ENCODE measurements at places on chromosomes 11 and 22.

DNA sequence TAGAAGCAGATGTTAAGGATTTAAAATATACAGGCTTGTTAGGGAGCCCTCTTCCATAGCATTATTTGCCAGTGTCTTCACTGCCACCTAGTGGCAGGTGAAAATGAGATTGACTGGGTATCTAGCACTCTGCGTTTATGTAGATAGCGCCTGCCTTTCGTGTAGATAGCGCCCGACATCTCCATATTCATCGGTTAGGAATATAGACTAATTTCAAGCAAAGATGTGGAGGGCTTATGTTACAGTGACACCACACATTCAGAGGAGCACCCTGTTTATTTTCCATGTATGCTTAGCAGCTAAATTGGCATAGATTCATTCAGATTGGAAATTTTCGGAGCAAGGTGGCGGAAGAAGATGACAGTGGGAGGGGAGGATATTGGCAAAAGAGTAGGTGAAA lies 72.0 kb downstream of the SLC5A12 start:
- DNase-seq = peak; percentile 30

GRCh38 chr22:46047841-46048595 lies 71.1 kb upstream of the WNT7B start:
- DNase-seq = no peak

- DNase-seq = no peak
Measured at GRCh38 chr22:37145180-37146050, 4.3 kb downstream of the IL2RB start.

- no peak for DNase-seq
Measured at GRCh38 chr11:44808053-44808753, 81.4 kb downstream of the TSPAN18 start.

GRCh38 chr11:114059278-114059983 lies at the start of gene ZBTB16:
TSS of gene ZBTB16 (plus strand) at chr11:114059711. CDS start at chr11:114063301, 3,590 bp downstream.
- DNase-seq = no peak

DNA sequence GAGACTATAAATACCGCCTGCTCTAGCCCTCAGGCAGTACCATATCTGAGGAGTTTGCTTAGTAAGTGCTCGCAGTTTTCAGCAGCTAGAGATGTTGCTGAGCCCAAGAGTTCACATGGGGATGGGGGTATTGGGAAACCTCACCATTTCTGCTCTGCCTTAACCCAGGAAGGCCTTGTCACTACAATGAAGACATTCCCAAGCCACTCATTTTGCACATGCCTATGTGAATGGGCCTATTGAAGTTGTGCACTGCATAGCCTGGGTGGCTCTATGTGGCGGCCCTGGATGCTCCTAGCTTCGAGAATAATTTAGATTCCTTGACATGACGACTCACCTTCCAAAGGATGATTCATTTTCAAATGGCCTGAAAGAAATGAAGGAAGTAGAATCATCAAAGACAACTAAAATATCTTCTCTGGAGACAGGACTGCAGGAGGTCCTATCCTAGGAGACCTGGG lies 163.4 kb downstream of the ADAMTS15 start:
- no peak for DNase-seq

- no peak for DNase-seq
Measured at GRCh38 chr11:83601914-83602527, 315.9 kb upstream of the CCDC90B start.

DNA sequence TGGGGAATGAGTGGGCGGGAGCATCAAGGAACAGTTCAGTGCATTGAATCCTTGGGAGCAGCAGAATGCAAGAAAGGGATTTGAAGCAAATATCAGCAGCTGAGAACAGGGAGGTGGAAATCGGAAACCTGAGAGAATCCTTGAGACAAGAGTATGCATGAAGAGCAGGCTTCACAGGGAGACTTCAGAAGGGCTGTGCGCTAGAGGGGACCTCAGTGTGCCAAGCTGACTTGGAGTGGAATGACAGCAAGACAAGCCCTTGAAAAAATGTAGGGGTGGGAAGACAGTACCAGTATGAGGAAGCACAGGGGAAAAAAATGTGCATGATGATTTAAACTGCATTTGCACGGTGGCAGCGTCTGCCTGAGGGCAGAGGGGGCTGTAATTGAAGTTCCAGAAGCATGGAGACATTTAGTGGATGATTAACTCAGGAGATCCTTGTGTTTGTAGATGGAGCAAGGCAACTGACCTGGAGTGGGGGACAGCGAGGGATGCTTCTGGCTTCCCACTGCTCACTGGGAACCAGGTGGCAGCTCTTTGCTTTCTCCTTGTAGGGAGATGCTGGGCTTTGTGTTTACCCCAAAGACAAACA lies 204.9 kb upstream of the PLET1 start:
- DNase-seq = no peak

DNA sequence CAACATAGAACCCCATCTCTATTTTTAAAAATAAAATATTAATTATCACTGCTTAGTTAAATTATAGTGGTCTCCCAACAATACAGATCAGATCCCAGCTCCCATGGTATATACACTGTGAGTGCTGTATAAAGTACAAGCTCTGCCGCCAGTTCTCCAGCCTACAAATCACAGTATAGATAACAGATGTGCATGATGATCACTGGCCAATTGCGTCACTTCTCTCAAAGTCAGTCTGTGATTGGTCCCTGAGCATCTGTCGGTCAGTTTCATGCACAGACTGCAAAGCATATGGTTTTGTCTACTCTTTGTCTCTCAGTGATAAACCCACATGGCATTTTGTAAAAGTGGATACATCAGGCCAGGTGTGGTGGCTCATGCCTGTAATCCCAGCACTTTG lies 15.7 kb downstream of the PPARA start:
- DNase-seq = no peak

DNA sequence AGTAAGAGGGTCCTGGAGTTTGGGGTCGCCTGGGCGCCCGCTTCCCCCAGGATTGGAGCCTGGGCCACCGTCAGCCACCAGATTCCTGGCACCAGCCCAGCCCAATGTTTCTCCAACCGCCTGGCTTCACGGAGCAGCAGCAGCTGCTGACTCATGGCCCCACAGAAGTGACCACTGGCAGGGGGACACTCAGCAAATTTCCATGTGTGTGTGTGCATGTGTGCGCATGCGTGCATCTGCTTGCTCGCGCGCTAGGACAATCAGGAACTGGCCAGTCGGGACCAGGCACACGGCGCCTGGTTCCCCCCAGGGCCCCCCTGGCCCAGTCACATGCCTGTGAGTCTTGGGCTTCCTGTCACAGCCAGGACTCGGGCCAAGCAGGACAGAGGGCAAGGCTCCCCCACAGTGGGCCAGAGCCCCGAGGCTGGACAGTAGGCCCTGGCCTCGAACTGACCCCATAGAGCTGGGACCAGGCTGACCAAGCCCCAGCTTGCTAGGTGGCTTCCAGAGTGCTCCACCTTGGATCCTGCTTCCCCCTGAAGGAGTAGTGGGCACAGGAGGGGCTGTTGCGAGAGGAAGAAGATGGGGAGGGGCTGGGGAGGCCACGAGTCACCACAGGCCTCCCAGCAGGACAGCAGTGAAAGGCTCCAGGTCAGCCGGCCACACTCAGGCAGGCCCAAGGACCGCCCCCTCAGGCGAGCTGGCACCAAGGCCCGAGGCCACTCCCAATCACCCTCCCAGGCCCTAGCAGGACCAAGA lies 3.2 kb downstream of the CTSD start:
- DNase-seq = no peak

GRCh38 chr11:124763156-124763947 lies 1.3 kb upstream of the ESAM start:
- DNase-seq = peak; percentile 70

GRCh38 chr11:40986320-40986719 lies 473.1 kb downstream of the LRRC4C start:
- no peak for DNase-seq

GRCh38 chr22:23150762-23151161 lies 5.5 kb downstream of the RAB36 start:
- DNase-seq = no peak

- DNase-seq = no peak
Measured at GRCh38 chr11:94089341-94089740, 39.3 kb upstream of the PANX1 start.

DNA sequence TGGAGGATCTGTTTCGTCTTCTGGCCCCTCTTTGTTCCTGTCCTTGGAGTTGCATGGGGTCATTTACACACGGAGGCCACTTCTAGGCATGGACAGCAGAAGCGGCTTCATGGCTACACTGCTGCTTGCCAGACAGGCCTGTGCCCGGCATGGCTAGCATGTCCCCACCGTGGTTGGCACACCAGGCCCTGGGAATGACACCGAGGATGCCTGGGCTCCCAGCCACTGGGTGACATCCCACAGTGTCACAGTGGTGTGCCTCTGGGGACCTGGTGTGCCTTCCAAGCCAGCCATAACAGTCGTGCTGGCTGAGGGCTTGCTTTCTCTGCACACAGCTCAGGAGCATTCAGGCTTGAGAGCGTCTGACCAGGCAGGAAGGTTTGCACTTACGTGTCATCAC lies 910.1 kb downstream of the TBC1D22A start:
- no peak for DNase-seq

DNA sequence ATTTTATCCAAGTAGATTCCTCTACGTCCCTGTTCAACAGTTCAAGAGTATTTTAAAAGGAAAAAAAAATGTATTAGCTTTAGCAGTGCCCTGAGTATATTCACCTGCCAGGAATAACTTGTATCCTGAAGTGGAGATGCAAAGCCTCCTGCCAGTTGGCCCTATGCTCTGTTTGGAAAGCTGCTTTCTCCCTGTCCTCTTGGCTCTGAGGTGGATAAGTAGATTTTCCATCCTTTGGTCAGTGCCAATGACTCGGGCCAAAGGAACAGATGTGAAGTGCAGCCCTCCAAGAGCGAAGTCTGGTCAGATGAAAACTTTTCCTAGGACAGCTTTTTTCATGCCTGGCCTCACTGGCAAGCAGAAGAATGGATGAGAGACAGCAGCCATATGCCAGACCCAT lies 839.9 kb upstream of the TENM4 start:
- DNase-seq = no peak

- peak; percentile 5 for DNase-seq
Measured at GRCh38 chr11:73195191-73196007, 22.7 kb upstream of the P2RY2 start.

DNA sequence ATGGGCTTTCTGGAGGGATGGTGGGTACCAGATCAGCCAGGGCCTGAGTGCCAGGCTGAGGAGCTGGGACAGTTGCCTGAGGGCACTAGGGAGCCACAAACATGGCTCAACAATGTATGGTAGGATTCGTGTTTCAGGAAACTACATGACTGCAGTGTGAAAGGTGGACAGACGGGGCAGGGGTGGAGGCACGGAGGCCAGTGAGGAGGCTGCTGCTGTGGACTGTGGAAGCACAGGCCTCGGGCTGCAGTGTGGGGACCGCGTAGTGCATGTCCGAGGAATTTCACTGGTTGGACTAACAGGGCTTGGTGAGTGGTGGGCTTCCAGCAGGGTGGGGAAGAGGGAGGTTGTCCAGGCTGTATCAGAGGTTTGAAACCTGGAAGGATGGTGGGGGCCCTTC lies 7.8 kb downstream of the P2RY2 start:
- no peak for DNase-seq

GRCh38 chr11:123302751-123303195 lies 107.7 kb upstream of the CLMP start:
- peak; percentile 65 for DNase-seq

- DNase-seq = no peak
Measured at GRCh38 chr22:47190957-47191670, 428.7 kb downstream of the TBC1D22A start.

GRCh38 chr22:43136255-43136654 lies 6.9 kb downstream of the MCAT start:
- peak; percentile 82 for DNase-seq

- DNase-seq = no peak
Measured at GRCh38 chr22:20968281-20968977, 1.4 kb downstream of the AIFM3 start.

GRCh38 chr11:28106353-28107043 lies 1.5 kb downstream of the KIF18A start:
- no peak for DNase-seq

DNA sequence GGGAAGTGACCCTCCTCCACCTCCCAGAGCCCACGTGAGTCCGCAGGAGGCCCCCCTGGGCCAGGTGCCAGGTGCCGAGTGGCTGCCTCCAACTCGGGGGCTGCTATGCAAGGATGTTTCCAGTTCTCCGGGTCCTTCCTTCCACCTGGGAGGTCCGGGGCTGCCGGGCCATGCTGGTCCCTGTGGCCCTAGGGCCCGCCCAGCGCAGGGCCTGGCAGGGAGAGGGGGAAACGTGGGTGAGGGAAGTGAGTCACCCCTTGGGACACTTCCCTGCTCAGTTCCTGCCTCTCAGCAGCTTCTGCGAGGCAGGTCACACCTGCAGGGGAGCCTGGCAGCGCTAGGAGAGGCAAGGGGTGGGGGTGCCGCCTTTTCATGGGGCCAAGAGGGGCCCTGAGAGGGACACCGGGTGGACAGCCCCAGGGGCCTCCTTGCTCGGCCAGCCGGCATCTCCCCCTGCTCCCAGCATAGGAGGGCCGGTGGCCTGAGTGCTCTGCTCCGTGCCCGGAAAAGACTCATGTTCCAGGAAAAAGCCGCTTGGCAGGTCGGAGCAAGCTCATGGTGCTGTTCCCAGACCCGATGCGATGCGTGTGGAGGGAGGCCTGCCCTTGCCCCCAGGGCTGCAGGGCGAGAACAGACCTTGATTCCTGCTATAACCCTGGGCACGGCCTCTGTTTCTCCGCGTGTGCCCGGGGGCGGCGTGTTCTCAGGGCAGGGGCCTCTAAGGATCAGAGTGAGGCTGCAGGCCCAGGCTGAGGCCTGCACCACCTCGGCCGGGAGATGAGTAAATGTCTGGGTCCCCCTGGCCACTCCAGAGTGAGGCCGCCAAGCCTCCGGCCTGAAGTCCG lies 30.3 kb upstream of the WNT7B start:
- no peak for DNase-seq

- no peak for DNase-seq
Measured at GRCh38 chr11:62472063-62472884, 53.4 kb downstream of the SCGB1A1 start.

- DNase-seq = no peak
Measured at GRCh38 chr22:42562684-42563083, 8.9 kb downstream of the SERHL2 start.

DNA sequence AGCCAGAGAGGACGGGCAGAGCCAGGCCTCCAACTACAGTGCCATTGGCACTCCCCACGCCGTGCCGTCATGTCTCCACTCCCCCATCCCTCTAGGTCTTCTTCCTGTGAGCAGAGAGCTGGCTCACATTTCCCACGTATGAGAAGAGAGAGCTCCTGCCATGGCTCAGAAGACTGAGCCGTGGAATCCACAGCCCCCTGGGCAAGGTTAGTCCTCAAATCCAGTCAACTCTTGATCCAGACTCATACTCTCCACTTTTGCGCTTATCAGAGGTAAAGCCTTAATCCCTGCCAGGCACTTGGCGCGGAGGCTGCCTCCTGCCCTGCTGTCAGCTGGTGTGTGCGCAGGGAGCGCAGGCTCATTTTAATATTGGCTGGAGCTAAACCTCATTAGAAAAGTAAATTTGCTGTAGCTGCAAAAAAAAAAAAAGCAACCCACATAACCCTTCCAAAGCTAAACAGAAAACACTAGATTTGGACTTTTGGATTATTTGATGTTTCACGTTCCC lies 4.7 kb downstream of the B3GAT1 start:
- no peak for DNase-seq

DNA sequence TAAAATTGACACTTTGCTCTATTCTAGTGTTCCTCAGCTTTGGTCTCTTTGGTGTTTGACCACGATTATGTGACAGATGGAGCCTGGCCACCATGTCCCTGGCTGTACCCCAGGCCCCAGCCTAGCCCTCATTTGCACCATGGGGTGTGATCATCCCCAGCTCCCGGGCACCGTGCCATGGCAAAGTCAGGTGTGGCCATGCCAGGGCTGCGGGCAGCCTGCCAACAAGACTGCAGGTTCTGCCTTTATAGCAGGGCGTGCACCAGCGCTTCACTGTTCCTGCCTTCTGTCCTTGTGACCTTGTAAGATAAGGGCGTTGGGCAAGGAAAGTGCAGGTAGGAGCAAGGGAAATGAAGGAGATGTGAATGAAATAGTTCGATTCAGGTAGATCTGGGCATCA lies 22.4 kb upstream of the APOBEC3A start:
- no peak for DNase-seq
